ENCODE measurements at places on chromosomes 5 and 9. TPM values are rescaled to one million over a fixed set of nuclear protein-coding genes. Genes with fewer than 3 reads are reported as not detected.
A peak's percentile ranks its signal among the peaks of the same experiment; 100 is the strongest.

GRCh38 chr5:142884029-142884428 is 113.9 kb downstream of the ARHGAP26 start:
- no peak for DNase-seq

- no peak for DNase-seq
Observed at GRCh38 chr9:76619640-76620039, 144.6 kb upstream of the PCA3 start.

- no peak for DNase-seq
Observed at GRCh38 chr5:129496864-129497595, 36.9 kb downstream of the ADAMTS19 start.

GRCh38 chr5:42361315-42361688 is 61.9 kb upstream of the GHR start:
- DNase-seq = no peak

The BDP1 gene
- total RNA-seq = 14.4 TPM

DNA sequence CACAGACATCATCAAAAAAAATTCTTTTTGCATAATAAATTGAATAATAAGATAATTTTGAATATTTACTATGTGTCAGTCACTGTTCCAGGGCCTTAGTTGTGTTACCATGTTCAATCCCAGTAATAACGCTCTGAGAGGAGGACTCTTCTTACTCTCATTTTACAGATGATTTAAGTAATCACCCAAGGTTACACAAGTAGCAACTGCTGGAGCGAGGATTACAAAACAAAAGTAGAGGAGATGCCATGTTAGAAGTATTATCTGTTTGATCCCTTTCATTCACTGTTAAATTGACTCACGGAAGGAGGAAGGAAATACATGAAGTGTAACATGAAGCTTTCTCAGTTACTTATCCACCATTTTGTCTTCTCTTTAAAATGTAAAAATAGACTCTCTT is 412.8 kb downstream of the NFIB start:
- DNase-seq = no peak

DNA sequence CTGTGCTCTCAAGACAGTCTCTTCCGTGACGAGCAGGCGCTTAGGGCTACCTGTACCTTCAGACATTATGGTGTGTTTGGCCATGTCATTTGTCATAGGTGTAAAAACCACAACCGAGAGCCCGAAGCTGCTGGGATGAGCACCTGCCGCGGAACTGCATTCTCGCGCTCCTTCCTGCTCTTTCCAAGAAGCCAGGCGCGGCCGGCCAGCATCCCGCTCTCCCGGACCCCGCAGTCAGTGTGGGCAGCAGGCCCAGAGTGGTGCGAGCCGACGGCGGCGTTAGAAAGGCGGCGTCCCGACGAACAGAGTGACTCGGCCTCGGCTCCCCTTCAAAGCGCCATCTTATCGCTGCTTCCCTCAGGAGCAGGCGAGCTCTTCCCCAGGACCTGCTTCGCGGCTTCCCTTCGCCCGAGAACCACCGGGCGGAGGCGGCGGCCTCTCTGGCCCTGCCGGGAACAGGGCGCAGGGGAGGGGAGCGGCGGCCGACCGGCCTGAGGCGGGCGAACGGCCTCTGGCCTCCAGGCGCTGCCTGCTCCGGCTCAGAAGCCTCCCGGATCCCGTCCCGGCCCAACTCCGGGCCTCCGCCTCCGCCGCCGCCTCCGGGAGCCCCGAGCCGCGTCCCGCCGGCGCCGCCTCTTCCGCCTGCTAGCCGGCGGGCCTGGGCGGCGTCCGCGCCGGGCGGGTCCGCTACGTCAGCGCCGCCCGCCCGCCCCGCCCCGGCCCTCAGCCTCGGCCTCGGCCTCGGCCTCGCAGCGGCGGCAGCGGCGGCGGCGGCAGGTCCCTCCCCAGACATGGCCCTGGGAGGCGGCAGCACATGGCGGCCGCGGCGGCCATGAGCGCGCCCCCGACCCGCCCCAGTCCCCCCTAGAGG is at the start of gene FAM120A:
Gene FAM120A, plus strand, starts transcription at position 741 of the 871 bp plus-strand sequence. CDS start 231 bp downstream, outside the sequence.
- DNase-seq = peak; percentile 74

The PCDHGA5 gene
- 1.8 TPM for total RNA-seq

The GRXCR2 gene
- total RNA-seq = not detected

The MTAP gene
- 34.0 TPM for total RNA-seq

- no peak for DNase-seq
Observed at GRCh38 chr5:80208381-80208780, 47.5 kb downstream of the SERINC5 start.
